Stimulated activated CD8-positive, alpha-beta memory T cell treated with anti-CD3 and anti-CD28 coated beads, Interleukin-2, amount 100 ng/mL, for 48 hours (primary cell): ENCODE measurements at places on chromosomes 3 and 15.

DNA sequence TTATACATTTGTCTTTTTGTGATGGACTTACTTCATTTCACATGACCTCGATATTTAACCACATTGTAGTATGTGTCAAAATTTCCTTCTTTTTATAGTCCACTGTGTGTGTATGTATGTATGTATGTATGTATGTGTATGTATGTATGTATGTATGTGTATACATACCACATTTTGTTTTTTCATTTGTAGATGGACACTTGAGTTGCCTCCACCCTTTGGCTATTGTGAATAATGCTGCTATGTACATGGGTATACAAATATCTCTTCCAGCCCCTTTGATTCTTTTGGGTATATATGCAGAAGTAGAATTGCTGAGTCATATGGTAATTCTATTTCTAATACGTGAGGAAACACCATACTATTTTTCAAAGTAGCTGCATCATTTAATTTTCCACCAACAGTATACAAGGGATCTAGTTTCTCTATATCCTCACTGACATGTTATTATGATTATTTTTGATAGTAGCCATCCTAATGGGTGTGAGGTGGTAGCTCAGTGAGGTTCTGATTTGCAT lies 228.2 kb downstream of the OPA1 start:
- no peak for DNase-seq

DNA sequence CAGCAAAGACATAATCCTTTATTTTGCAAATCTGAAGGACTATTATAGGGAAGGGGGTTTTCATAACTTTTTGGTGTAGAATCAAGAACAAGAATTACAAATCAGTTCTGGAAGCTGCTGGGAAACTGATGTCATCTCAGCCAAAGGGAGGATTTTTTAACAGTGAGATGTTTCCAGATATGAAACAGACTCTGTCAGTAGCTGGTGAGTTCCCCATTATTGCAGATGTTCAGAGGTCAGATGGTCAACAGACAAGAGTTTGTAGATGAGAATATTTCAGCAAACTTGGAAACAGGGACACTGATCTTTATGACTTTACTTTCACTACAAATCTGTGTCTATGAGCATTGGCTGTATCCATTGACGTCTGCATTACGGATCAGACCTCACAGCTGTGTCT lies 71.9 kb upstream of the LPP start:
- DNase-seq = no peak

GRCh38 chr3:48847053-48847503 lies 596 bp downstream of the PRKAR2A start:
- peak; percentile 41 for DNase-seq

DNA sequence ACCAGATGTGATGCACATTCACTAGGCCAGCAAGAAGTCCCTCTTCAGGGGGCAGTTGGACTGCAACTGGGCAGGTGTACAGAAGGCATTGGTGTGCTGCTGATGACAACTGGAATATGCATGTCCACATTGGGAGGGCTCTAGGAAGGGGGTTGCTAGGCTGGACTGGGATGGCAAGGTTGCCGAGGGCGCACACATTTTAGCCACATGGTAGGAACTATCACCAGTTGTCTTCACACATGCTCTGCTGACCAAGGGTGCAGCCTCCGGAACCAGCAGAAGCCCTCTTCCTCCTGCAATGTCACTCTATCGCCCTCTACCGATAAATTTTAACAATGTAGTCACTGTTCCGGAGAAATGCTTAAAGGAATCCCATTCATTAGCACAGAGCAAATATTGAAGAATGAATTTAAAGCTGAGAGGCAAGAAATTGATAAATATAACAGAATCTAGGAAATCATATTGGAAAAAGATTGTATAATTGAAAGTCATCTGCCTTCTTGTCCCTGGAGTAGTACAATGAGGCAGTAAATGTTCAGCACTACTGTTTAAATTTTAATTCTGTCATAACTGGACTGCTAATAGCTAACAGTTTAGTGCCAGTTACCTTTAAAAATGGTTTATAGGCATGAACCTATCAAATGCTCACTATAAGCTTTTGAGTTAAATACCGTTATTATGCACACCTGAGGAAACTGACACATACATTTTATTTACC lies 22.6 kb upstream of the LYSMD4 start:
- DNase-seq = no peak

GRCh38 chr3:180646187-180646790 lies 33.0 kb downstream of the CCDC39 start:
- DNase-seq = no peak

DNA sequence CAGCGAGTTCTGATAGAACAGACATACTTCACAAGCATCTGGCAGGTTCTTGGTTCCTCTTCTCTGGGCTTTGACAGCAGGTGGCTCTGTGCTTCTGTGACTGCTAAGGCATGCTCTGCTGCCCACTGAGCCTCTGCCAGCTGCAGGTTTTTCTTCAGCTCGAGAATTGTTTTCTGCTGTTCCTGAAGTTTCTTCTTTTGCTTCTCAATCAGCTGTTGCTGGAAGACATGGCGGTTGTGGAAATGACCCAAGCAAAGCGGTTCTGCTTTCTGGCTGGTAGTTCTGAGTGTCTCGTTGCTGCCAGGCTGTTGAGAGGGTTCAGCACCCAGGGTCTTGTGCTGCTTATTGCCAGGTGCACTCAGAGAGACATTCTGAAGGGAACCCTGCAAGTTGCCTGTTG lies 50.8 kb downstream of the CCDC191 start:
- DNase-seq = no peak

- no peak for DNase-seq
Measured at GRCh38 chr3:193029800-193030199, 112.1 kb upstream of the MB21D2 start.
